ENCODE measurements at places on chromosomes 1 and 21. TPM values are rescaled to one million over a fixed set of nuclear protein-coding genes. Genes with fewer than 3 reads are reported as not detected.

DNA sequence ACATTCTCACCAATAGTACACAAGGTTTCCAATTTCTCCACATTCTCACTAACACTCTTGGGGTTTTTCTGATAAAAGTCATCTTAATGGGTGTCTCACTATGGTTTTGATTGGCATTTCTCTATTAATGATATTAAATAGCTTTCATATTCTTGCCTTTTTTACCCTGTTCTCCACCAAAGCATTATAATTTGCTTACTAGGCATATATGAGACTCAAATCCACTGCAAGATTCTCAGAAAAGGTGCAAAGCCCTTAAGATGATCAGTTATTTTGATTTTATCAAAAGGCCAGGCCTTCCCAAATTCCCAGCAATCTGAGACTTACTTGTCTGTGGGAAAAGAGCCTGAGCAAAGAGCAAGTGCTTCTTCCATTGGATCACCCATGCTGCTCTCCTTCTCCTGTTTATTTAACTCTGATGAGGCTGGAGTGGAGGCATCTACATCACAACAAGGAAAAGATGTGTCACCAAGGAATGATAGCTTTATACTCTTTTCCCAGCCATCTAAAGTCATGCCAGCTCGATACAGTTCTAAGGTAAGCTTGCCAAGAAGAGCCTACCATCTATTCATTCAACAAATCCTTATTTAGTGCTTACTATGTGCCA lies 24.6 kb downstream of the CLSPN start:
- DNase-seq, result no peak

- DNase-seq, result no peak
Measured at GRCh38 chr1:99207216-99207615, 57.1 kb upstream of the PLPPR4 start.

- DNase-seq, result no peak
Measured at GRCh38 chr21:16145479-16145878, 415.7 kb downstream of the USP25 start.

DNA sequence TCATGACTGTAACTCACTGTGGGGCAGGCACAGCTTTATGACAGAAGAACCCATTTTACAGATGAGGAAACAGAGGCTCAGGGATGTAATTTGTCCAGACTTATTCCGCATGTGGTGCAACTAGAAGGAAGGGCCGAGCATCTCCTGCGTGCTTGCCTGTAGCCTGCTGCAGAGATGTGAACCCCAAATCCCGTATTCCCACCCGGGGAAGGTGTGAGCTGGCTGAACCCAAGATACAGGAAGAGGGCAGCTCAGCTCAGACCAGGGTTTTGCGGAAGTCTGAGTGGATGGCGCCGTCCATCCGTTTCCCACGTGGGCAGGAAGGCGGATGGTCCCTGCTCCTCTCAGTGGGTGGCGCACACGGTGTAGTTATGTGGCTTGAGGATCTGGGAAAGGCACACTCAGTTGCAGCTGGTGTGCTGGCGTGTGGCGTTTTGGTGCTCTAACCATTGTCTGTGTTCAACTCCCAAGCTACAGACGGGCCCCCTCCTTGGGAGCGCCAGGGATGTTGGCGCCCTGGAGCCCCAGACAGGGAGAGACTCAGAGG lies 1.2 kb downstream of the CROCC start:
- no peak for DNase-seq

DNA sequence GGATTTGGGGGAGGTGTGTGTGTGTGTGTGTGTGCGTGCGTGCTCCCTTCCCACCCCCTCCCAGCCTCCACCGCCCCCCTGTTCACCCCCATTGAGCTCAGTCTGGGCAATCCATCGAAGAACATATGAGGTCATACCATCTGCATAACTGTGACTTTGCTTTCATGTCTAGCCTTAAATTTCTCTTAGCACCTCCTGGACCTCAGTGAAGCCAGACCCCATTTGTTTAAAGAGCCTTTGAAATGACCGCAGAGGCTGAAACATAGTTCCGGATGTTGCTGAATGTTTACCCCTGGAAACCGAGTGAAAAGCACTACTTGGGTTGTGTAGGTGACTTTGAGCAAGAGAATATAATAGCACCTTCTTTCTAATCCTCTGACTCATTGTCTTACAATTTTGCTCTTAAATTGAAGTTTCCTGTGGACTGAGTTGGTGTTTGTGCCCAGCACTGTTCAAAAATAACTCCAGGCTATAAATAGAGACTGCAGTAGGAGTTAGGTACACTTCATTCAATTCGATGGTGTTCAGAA lies 75.4 kb downstream of the UBE4B start:
- no peak for DNase-seq

- DNase-seq, result no peak
Measured at GRCh38 chr1:84089465-84089864, 54.6 kb upstream of the PRKACB start.

DNA sequence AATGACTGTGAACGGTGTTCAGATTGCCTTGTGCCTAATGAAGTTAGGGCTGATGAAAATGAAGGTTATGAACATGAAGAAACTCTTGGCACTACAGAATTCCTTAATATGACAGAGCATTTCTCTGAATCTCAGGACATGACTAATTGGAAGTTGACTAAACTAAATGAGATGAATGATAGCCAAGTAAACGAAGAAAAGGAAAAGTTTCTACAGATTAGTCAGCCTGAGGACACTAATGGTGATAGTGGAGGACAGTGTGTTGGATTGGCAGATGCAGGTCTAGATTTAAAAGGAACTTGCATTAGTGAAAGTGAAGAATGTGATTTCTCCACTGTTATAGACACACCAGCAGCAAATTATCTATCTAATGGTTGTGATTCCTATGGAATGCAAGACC lies 96.6 kb downstream of the ZFYVE9 start:
- DNase-seq, result no peak

DNA sequence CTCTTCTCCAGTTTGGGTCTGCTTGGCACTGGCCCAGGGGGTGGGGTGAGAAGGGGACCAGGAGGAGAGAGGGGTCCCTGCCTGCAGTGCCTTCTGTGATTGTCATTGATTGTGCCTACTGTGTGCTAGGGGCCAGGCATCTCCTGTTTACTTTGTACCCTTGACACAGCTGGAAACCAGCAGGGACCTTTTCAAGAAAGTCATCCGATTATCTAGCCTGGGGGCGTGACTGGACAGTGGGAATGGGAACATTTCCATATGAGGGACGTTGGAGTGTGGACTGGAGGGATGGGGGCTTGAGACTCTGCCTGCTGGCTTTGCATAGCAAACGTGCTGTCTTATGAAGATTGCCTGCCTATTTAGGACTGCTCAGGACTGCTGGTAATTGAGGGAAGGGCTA lies 19.8 kb upstream of the DMBX1 start:
- no peak for DNase-seq

DNA sequence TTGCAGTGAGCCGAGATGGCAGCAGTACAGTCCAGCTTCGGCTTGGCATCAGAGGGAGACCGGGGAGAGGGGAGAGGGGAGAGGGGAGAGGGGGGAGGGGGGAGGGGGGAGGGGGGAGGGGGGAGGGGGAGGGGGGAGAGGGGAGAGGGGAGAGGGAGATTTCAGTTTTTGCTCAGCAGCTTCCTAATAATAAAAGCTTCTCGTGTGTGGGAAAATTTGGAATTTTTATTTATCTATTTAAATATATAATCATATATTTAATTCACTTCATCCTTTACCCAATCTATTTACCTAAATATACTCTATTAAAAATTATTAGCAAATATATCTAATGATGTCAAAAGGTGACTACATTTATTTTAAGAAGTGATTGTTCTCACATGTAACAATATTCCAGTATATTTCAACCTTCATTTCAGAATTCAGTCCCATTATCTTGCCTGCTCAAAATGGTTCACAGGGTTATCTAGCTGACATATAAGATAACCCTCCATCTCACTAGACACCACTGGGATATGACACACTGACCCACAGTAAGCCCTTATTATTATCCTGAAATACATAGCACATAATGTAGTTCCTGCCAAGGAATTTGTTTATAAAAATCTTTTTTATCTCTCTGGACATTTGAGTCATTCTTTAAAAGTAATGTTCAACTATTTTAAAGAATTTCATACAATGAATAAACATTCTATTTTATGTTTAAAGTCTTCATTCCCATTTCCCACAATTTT lies 105.9 kb downstream of the GPATCH2 start:
- DNase-seq, result no peak

DNA sequence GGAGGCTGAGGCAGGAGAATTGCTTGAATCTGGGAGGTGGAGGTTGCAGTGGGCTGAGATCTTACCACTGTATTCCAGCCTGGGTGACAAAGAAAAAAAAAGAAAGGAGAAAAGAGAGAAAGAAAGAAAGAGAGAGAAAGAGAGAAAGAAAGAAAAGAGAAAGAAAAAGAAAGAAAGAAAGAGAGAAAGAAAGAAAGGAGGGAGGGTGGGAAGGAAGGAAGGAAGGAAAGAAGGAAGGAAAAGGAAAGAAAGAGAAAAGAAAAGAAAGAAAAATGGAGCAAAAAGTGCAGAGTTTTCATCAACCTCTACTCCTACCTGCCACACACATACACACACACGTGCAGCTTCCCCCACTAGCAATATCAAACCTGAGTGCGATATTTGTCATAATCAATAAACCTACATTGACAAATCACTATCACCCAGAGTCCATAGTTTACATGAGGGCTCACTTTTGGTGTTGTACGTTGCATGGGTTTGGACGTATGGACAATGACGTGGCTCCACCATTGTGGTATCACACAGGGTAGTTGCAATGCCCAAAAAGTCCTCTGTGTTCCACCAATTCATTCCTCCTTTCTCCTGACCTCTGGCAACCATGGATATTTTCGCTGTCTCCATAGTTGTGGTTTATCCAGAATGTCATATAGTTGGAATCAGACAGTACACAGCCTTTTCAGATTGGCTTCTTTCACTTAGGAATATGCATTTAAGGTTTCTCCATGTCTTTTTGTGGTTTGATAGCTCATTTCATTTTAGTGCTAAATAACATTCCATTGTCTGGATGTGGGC lies 36.5 kb downstream of the EVA1C start:
- no peak for DNase-seq

- DNase-seq, result no peak
Measured at GRCh38 chr1:28032281-28032680, 56.1 kb downstream of the EYA3 start.

RNF11 gene
- total RNA-seq, result 74.1 TPM

DNA sequence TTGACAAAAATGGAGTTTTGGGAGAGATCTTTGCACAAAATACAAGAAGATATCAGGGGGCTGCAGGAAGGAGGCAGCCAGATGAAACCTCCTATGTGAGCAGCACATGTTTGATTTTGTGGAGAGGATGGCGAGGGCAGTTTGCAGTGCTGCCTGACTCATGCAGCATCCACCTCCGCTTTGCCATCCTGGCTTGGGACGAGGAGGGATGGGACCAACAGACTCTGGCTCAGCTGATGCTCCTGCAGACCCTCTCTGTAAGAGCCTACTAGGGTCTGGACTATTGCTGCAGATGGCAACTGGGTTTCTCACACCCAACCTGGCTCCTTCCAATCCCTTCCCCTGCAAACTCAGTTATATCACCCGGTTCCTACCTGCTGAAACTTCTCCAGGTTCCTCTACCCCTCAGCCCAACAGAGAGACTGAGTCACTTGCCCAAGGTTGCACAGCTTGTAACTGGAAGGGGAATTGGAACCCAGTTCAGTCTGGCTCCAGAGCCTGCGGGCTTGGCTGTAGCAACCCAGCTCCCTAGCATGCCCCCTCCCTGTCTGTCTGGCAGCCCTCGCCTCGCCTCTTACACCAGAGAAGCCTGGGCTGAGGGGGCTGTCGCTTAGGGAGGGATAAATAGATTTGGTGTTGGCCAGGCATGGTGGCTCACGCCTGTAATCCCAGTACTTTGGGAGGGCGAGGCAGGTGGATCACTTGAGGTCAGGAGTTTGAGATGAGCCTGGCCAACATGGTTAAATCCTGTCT lies 205.8 kb downstream of the PTPRU start:
- no peak for DNase-seq

NR5A2 gene
- total RNA-seq, result 7.0 TPM

DNA sequence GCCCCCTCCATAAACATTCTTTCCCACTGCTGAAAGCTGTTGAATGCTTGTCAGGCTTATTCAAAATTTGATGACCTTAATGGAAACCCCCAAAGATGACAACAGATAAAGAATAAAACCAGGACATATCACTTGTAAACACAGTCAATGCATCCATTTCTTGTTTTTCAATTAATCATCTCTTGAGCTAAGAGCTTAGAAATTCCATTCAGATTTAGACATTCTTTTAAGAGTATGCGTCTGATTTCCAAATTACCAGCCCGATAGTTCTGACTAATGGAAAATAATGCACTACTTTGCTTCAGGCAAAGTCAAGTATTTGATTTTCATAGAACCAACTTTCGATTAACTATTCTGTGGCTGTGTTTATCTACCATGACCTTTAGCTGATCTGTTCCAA lies 100.6 kb upstream of the RUNX1 start:
- DNase-seq, result no peak

KIF17 gene
- total RNA-seq, result 1.8 TPM

- DNase-seq, result no peak
Measured at GRCh38 chr1:220786057-220786336, 716 bp upstream of the MTARC1 start.

- no peak for DNase-seq
Measured at GRCh38 chr1:212288615-212289014, 3.4 kb downstream of the PPP2R5A start.

PDE4B gene
- total RNA-seq, result 45.6 TPM

- peak; percentile 98 for DNase-seq
Measured at GRCh38 chr1:74197657-74198552, at the start of the genes FPGT and LRRIQ3. FPGT (plus strand) TSS chr1:74198242; CDS start chr1:74198279, 37 bp downstream. LRRIQ3 (minus strand) TSS chr1:74198176; CDS start chr1:74183684, 14,492 bp downstream.

- DNase-seq, result no peak
Measured at GRCh38 chr1:208885060-208885459, 640.9 kb upstream of the PLXNA2 start.

- DNase-seq, result peak; percentile 49
Measured at GRCh38 chr1:236141447-236142252, 689 bp upstream of the GPR137B start.

GRCh38 chr1:236395947-236396664 lies 2.0 kb downstream of the EDARADD start:
- DNase-seq, result no peak
